SK-MEL-5 (cell line): ENCODE measurements at places on chromosomes 6 and 20.

DNA sequence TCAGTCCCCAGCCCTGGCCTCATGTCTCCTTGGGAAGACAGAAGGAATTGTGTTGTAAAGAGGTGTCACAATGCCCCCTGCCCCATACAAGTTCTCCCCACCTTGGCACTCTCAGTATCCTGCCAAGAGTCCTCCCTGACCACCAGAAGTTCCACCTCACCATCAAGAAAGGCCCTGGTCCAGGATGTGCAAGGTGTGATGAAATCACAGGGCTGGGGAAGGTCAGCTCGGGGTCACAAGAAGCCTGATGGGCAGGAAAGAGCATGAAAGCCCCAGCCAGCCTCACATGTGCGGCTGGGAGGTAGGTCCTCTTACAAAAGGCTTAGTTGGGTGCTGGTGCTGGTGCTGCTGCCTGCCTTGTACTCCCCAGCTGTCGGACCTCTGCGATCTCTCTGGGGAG is 12.9 kb upstream of the C6orf132 start:
- DNase-seq, result no peak

GRCh38 chr6:17280138-17280537 is 1.0 kb upstream of the RBM24 start:
- no peak for DNase-seq

GRCh38 chr6:71496018-71496721 is 207.6 kb downstream of the OGFRL1 start:
- no peak for DNase-seq

- DNase-seq, result no peak
Observed at GRCh38 chr6:36851626-36852025, 12.4 kb upstream of the CPNE5 start.

- no peak for DNase-seq
Observed at GRCh38 chr6:165988302-165988756, 179.3 kb downstream of the TBXT start.

- DNase-seq, result peak; percentile 80
Observed at GRCh38 chr6:159110013-159110412, 59.2 kb upstream of the FNDC1 start.

- DNase-seq, result no peak
Observed at GRCh38 chr6:37794825-37795224, 24.7 kb upstream of the ZFAND3 start.

DNA sequence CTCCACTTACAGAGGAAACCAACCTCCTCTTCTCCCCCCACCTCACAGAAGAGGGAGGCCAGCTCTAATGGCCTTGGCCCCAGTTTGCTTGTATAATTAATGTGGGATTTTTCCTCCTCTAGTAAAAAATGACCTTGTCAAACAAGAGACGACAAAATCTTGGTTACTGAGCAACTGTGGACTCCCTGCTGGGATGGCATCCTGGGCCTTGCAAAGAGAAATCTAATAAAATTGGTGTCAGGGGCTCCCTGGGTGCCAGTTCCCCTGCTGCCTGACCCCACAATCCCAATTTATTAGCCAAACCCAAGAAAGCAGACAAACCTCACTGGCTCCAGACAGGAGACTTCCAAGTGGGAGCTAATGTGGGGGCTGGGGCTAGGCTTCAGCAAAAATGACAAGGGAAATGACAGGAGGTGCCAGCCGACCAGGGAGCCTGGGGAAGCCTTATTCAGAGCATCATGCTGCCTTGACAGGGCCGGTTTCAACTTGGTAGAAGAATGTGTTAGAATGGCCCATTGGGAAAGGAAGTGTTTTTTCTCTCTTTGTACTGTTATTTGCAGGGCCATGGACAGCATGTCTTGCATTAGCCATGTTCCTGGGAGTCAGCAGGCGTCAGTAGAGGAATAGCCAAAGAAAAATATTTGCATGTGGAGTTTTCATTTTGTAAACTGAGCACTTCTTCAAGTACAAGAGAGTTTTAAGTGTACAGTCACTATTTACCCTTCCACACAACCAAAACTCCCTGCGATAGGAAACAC is 816.9 kb downstream of the DHX35 start:
- no peak for DNase-seq

DNA sequence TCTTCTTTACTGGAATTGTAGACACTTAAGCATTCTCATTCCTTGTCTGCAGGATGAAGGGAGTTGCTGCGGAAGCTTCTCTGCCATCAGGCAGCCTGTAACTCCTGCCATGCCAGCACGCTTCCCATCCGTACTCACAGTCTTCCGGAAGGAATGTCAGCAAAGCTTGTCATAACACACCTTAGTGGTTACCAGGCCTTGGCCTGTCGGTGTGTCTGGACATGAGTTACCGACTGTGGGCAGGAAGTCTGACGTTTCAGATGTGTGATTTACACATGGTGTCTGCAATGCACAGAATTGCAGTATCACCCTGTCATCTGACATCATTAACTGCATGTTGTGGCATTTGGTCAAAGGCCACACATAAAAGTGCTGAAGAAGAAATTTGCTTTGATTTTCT is 102.2 kb downstream of the SLC24A3 start:
- DNase-seq, result no peak

GRCh38 chr20:53503517-53503919 is 90.1 kb downstream of the ZNF217 start:
- no peak for DNase-seq

DNA sequence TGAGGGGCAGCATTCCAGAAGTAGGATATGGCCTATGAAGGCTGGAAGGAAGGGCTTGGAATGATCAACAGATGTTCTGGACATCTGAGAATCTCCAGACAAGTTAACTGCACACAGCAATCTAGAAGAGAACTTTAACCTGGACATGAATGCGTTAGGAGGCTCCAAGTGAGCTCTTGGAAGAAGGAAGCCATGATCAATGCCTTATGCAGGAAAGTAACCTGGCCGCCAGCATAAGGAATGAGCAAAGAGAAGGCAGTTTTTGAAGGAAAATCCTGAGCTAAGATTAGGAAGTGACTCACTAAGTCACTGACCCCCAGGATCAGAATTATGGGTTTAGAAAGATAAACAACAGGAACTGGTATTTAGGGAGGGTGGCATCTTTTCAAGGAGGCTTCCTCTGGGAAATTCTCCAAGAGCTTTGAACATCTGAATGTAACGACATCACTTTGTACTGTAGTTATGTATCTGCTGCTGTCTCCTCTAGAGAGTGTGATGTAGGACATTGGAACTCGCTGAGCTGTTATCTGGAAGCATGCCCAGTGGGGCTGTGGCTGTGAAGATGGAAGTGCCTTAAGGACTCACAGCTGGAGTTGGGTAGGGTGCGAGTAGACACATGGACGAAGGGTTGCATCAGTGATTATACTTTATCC is 236.8 kb downstream of the PACRG start:
- no peak for DNase-seq

DNA sequence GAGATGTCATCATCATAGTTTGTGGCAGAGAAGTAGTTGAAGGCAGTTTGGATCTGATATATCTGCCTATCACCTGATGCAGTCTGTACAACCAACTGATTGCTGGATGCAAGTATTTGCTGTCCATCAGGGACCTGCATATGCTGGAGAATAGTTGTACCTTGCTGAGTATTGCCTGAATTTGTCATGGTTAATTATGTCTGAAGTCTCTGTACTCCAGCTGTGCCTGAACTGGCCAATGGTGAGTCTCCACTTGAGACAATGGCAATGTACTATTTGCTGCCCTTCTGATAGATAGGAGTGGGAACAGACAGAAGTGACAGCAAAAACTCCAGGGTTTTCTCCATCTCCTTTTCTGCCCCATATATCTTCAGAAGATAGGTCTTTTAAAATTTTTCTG is 531.5 kb downstream of the EPHA7 start:
- no peak for DNase-seq

GRCh38 chr6:117007659-117008058 is 130.6 kb downstream of the RFX6 start:
- DNase-seq, result no peak

GRCh38 chr6:92810913-92811312 is 608.4 kb downstream of the EPHA7 start:
- peak; percentile 74 for DNase-seq

- no peak for DNase-seq
Observed at GRCh38 chr6:155582016-155582991, 126.7 kb upstream of the NOX3 start.

DNA sequence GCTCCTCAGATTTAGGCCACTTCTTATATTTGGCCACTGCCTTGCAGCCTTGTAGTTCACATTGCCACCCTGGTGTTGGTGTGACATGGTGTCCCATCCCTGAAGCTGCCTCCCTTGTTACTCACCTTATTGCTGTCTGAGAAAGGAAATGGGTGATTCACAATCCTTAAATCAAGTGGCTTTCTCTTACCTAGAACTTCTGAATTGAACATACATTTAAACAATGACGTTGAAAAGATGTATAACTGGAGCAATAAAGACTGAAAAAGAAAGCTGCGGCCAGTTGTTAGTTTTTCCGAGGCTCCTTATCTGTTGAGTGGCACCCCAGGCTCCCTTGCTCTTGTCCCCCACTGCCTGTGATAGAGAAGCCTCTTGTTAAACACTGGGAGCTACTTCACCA is 28.8 kb upstream of the GNRH2 start:
- no peak for DNase-seq

DNA sequence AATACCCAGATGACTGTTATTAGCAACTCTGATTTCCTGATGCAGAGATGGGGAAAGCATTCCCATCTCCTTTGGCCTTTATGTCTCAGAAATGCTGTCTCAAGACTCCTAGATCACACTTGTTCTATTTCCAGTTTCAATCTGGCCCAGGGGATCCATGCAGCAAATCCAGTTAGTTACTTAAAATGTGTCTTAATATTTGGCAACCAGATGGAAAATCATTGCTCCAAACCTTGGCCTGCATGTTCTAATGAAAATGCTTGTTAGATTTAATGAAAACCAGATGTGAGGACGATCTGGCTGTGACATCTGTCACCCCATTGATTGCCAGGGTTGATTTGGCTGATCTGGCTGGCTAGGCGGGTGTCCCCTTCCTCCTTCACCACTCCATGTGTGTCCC is 125.2 kb downstream of the TSHZ2 start:
- DNase-seq, result no peak

GRCh38 chr6:81997090-81997926 is 244.8 kb upstream of the TENT5A start:
- no peak for DNase-seq

- no peak for DNase-seq
Observed at GRCh38 chr20:11918391-11918845, 725 bp downstream of the BTBD3 start.

GRCh38 chr6:20948556-20948955 is 414.3 kb downstream of the CDKAL1 start:
- DNase-seq, result no peak

DNA sequence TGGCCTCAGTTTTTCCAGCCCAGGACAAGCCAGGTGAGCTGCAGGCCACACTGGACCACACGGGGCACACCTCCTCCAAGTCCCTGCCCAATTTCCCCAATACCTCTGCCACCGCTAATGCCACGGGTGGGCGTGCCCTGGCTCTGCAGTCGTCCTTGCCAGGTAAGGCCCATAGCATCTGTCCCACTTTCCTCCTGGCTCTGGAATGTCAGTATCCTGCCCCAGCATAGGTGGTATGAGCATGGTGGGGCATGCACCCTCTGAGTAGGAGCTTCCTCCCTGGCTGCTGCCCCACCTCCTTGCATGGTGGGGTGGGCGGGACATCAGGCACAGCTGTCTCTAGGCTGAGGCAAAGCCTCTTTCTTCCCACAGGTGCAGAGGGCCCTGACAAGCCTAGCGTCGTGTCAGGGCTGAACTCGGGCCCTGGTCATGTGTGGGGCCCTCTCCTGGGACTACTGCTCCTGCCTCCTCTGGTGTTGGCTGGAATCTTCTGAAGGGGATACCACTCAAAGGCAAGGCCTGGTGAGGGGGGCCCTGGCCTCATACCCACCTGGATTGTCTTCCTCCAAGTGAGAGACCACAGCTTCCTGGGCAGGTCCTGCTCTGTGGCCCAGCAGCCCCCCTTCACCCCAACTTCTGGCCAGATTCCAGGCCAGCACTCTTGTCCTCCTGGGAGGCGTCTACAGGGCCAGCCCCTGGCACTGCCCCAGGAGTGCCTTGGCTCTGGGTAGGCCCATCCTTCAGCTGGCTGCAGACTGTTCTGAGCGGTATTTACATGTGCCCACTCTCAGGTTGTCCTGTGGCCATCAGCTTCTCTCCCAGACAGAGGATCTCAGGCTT is 9.1 kb downstream of the PI16 start:
- DNase-seq, result no peak

- no peak for DNase-seq
Observed at GRCh38 chr20:37522260-37523011, 1.4 kb downstream of the NNAT start.

DNA sequence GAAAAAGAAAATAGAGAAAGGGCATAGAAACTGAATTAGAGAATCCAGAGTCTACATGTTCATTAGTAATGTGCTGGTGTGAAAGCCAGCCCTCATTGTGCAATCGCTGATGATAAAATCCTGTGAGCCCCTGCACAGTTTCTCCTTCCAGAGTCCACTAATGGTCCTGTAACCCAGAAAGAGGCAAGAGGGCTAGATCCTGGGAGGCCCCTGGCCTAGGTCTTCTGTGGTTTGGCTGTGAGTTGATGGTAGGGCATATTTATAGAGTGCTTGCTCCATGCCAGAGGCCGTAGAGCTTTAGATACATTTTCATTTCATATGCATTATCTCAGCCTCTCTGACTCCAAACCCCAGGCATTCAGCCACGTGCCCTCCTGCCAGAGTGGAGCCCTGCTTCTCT is 94.9 kb upstream of the MTHFD1L start:
- no peak for DNase-seq

GRCh38 chr6:51129043-51129442 is 310.4 kb downstream of the TFAP2B start:
- DNase-seq, result no peak

- DNase-seq, result no peak
Observed at GRCh38 chr6:18545726-18546125, 158.6 kb downstream of the RNF144B start.

- DNase-seq, result no peak
Observed at GRCh38 chr6:32070814-32071543, 32.8 kb downstream of the CYP21A2 start.

DNA sequence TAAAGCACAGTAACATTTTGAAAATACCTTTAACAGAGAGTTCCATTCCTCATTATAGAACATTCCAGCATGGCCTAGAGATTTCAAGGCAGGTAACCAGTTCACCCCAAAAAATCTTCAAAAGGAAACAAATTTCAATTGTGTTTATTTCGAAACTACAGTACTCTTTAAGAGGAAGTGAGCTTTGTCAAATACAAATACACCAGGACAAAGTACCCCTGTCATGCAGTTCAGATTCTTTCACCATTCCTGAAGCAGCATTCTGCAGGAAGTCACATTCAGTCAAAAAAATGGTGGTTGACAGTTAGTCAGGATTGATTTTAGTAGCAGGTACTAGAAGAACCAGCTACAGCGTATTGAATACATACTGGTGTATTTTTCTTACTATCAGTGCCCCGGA is 89.6 kb upstream of the RIN2 start:
- no peak for DNase-seq

GRCh38 chr6:98335594-98335993 is 498.8 kb upstream of the POU3F2 start:
- no peak for DNase-seq
